ENCODE measurements at places on chromosomes 1 and 21.
A peak's percentile ranks its signal among the peaks of the same experiment; 100 is the strongest.

DNA sequence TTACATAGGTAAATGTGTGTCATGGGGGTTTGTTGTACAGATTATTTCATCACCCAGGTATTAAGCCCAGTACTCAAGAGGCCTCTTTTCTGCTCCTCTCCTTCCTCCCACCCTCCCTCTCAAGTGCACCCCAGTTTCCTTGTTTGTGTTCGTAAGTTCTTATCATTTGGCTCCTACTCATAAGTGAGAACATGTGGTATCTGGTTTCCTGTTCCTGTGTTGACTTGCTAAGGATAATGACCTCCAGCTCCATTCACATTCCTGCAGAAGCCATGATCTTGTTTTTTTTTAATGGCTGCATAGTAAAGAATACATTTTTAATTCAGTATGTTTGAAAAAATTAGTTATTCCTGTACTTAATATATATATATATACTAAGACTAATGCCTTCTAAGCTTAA, 107.7 kb downstream of the CLDN17 start:
- DNase-seq: no peak

DNA sequence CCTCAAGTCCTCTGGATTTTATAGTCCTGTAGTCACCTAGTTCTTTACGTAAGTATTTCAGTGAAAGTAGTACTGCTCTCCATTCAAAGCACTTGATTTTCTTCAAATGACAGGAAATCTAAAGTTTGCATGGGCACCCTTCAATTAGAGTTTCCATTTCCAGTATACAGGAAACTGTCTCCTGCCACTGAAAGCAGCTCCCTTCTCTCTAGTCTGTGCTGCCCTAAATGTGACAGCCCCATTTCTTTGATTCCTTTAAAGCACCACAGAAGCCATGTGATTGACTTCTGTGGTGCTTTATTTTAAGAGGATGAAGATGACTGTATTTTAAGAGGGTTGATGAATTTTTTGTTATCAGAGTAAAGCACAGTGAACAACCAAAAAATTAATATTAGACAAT, 226.1 kb downstream of the DNAH14 start:
- DNase-seq: no peak

DNA sequence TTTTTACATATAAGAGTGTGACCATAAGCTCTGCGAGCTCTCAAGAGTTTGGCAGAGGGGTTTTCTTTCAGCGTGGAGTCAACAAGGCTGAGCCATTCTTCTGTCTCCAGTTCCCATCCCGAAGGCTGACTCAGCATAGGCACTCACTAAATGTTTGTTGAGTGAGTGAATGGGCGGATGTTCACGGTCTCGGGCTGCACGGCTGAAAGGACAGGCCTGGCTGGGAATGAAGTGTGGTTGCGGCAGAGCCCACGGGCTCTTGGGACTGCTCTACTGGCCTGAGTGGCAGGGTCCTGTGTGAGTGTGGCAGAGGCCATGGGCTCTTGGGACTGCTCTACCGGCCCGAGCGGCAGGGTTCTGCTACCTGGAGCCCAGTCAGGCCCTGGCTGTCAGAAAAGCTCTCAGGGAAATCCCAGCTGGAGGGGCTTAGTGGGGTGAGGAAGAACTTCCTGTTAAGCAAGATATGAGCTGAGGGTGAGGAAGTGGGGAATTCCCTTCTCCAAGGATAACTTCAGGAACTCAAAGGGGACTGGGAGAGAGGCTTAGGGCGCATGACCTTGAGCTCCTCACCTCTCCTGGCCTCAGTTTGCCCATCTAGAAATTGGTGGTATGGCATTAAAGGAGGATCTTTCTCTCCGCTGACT, 56.6 kb upstream of the C1orf174 start:
- DNase-seq: no peak

- DNase-seq: no peak
Measured at GRCh38 chr1:224266105-224266914, 63.7 kb downstream of the NVL start.

- DNase-seq: no peak
Measured at GRCh38 chr1:114854693-114855320, at the start of gene SYCP1. SYCP1 (plus strand) TSS chr1:114854863; CDS start chr1:114855465, 602 bp downstream.

- no peak for DNase-seq
Measured at GRCh38 chr1:231952154-231952553, 325.6 kb downstream of the DISC1 start.

DNA sequence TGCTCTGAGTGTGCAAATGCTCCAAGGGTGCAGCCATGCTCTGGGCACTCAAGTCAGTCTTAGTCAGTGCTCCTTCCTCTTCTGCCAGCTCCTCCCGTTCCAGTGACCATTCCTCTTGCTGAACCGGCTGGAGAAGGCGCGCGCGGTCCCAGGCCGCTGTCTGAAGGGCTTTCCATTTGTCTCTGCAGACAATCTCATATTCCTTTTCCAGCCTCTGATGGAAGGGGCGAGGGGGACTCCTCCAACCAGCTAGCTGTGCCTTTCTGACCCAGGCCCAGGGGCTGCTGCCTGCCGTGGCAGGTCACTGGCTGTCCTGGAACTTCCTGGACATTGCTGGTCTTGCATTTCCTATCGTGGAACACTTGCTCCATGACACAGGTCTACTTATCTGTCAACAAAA, 67.5 kb downstream of the RIPK4 start:
- no peak for DNase-seq

DNA sequence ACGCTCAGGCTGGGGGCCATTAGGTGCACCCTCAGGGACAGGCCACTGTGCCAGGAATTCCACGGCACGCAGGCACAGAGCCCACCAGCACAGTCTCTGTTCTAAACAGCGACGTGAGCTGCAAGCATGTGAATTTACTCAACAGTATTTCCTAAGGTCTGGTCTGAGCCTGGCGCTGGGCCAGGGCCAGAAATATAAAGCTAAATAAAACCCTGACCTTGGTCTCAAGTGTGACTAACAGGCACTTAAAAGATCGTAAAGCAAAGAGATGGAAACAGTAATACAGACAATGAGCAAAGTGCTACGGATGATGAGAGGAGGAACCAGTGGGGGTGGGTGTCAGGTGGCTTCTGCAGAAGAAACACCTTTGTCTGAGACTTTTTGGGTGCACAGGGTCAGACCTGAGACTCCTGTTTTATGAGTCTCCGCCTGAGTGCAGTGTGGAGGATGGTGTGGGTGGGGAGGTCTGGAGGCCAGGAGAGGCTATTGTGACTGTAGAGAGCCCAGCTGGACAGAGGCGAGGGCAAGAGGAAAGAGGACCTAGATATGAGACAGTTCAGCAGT, 53.4 kb upstream of the EDN2 start:
- DNase-seq: no peak

GRCh38 chr1:18575620-18576019, 55.0 kb upstream of the PAX7 start:
- DNase-seq: peak; percentile 88

- peak; percentile 53 for DNase-seq
Measured at GRCh38 chr1:213772128-213773063, 215.4 kb upstream of the PROX1 start.

DNA sequence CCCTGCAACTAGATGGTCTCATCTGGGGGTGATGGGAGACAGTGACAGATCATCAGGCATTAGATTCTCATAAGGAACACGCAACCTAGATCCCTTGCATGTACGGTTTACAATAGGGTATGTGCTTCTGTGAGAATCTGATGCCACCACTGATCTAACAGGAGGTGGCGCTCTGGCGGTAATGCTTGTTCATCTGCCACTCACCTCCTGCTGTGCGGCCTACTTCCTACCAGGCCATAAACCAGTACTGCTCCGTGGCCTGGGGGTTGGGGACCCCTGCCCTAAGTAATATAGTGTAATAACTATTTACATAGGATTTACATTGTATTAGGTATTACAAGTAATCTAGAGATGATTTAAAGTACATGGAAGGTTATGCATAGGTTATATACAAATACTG, 134.9 kb downstream of the CLEC20A start:
- DNase-seq: no peak

DNA sequence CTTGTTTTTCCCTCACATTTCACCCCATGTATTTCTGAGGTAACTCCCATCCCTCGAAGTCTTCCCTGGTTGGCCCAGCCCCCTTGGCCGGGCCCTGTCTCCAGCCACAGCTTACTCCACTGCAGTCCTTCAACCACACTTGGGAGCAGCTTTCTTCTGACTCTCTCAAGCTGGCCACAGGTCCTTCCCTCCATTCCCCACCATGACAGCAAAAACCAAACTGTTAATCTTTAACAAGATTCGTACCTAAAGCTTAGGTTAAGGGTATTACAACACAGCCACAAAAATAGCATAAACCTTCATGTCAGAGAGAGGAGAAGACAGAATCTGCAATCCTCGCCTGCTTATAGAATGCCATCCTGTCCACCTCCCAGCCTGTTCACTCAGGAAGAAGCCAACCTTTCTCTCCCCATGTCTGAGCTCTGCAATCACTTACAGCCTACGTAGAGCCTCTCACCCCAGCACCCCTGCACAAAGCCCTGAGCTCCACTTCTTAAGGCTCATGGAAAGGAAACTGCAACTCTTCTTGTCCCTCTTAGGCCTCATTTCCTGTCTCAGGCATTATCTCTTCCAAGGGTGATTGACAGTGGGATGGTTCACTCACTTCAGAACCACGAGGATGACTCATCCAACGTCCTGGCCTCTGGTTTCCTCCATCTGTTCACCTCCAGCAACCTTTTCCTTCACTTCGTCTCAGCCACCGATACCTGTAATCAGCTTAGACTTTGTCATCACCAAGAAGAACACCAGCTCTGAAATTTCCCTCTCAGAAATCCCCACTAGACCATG, 72.8 kb downstream of the CD2 start:
- no peak for DNase-seq

GRCh38 chr21:34021726-34022125, 51.7 kb upstream of the MRPS6 start:
- no peak for DNase-seq

DNA sequence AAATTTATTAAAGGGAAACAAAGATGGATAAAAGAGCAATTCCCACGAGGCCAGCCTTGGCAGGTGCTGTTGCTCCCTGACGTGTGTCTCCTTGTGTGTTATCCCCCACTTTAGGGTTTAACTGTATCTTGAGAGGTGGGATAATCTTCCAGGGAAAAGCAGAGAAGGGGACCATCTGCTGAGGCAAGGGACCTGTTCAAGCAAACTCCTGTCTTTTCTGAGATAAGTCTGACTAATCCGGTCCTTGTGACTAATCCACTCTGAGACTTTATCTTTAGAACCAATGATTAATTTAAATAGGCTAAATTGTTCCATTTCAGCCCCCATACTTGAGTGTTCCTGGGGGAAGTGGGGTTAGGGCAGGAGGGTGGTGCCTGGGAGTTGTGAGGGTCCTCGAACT, 163.6 kb downstream of the CAMTA1 start:
- no peak for DNase-seq

DNA sequence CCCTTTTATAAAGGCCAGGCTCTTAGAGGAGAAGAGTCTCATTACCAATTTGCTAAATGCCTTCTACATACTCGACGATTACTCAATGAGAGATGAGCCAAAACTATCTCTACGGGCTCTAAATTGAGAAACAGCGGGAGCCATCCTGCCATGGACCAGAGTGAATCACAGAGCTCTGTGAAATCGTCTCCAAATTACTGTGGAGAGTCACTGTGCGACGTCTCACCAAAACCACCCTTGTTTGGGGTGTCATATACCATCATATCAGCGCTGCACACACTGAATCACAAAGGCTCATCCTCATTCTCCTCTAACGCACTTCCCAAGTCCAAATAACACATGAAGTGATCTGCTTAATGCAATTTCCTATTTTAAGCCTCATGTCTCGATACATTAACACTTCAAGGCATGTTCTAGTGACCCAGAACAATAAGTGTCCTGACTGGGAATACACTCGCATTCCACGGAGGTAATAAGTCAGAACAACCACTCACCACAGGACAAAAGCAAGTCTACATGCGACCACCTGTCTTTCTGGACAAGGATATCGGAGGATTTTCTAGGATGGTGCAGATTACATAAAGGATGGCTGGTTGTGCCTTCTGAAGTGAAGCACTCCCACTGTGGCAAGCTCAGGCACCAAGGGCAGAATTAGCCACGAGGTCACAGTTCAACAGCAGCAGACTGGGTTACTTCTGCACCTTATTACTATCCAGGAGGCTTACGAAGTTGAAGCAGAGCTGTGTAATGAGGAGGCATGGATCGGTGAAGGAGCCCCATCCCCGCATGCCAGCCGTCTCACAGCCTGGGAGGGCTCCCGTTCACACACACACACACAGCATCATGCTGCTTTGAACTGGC, 44.3 kb downstream of the NID1 start:
- no peak for DNase-seq

- no peak for DNase-seq
Measured at GRCh38 chr1:166176416-166176815, 9.6 kb upstream of the FAM78B start.

GRCh38 chr1:60535713-60536112, 462.1 kb upstream of the C1orf87 start:
- DNase-seq: no peak

GRCh38 chr1:12177999-12178441, 11.2 kb downstream of the TNFRSF1B start:
- DNase-seq: no peak

- no peak for DNase-seq
Measured at GRCh38 chr1:47754221-47754620, 243.0 kb downstream of the TRABD2B start.

Data from glutamatergic neuron (in vitro differentiated cells).